ENCODE measurements at places on chromosomes 4 and X.

- no peak for DNase-seq
Observed at GRCh38 chr4:157115613-157116335, 39.8 kb downstream of the GLRB start.

DNA sequence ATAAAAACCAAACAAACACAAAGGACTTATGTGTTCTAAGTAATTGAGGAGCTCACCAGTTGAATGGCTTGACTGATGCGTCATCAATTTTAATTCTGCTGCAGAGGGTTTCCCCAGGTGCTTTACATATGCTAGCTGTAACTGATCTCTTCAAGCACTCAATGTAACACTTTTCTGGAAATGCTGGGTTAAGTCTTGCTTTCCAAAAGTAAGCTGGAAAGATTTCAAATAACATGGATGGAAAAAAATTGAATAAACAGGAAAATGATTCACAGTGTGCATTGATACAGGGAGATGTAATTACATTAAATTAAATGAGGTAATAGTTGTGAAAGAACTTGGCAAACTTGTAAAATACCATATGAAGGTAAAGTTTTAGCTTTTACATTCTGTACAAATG is 186.7 kb upstream of the WDFY3 start:
- no peak for DNase-seq

GRCh38 chr4:146577111-146577510 is 55.4 kb upstream of the SLC10A7 start:
- no peak for DNase-seq

DNA sequence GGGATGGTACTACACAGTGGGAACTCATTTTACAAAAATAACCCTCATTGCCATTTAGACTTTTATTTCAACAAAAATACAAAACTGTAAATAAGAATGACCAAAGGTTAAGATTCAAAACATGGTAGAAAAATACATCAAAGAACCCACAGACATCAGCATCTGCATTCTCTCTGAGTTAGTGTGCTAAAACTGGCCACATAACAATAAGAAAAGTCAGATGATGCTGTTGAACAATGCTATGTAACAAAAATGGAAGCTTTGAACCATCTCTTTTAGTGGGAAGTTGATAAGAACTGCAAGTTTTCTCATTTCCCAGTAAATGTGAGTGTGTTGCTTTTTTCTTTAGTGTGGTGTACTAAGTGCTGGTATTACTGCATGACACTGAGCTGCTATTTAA is 888.4 kb upstream of the EPHA5 start:
- no peak for DNase-seq

GRCh38 chr4:90328558-90328957 is 201.4 kb downstream of the CCSER1 start:
- DNase-seq = no peak

DNA sequence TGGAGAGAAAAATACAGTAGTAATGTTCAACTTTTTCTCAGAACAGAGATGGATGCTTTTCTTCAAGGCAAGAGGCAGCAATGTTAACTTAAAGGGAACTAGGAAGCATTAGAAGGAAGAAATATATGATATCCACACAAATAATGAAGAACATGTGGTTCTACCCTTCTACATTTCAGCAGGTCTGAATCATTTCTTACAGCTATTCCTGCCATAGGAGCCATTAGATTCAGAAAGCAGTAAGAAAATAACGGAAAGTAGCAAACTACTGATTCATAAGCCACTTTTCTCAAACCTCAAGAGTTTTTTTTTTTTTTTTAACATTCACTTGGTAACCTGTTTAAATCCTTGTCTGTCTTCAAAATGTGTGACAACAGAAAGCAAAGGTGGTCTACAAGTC is 1251.6 kb upstream of the AGA start:
- DNase-seq = no peak

GRCh38 chrX:123184866-123185276 is 793 bp downstream of the GRIA3 start:
- DNase-seq = no peak

- DNase-seq = no peak
Observed at GRCh38 chrX:82534086-82534597, 973.9 kb upstream of the POU3F4 start.

Measured in T-helper 17 cell (primary cell).